A375 (cell line): ENCODE measurements at places on chromosomes 13 and 19. TPM values are rescaled to one million over a fixed set of nuclear protein-coding genes. Genes with fewer than 3 reads are reported as not detected.

Gene PDX1
- 0.40 and 0.45 TPM in 2 replicates for total RNA-seq

Gene C2CD4C
- total RNA-seq, result 0.58 and 0.98 TPM in 2 replicates

Gene LILRB4
- total RNA-seq, result not detected in 2 replicates

Gene ZNF709
- total RNA-seq, result 0.45 and 0.98 TPM in 2 replicates

Gene JAK3
- total RNA-seq, result 0.45 and 0.79 TPM in 2 replicates

Gene TTC9B
- 0.27 and 0.72 TPM in 2 replicates for total RNA-seq

Gene ZNF728
- 0.19 TPM in 1 of 2 replicates, not detected in the other for total RNA-seq

Gene SIN3B
- total RNA-seq, result 22.1 and 47.8 TPM in 2 replicates

Gene ZNF418
- total RNA-seq, result 4.6 and 5.4 TPM in 2 replicates

Gene IRGC
- total RNA-seq, result not detected in 2 replicates

Gene ZNF628
- total RNA-seq, result 6.7 and 6.9 TPM in 2 replicates

Gene DENND1C
- not detected in 2 replicates for total RNA-seq

Gene SOX1
- total RNA-seq, result not detected in 2 replicates

Gene ONECUT3
- not detected in 2 replicates for total RNA-seq

Gene HSPH1
- total RNA-seq, result 59.6 and 70.5 TPM in 2 replicates

Gene TINCR
- total RNA-seq, result 0.24 and 0.64 TPM in 2 replicates

Gene CCDC122
- 4.8 and 5.3 TPM in 2 replicates for total RNA-seq

Gene ZNF471
- 0.68 and 1.5 TPM in 2 replicates for total RNA-seq

Gene RPL28
- 710 and 881 TPM in 2 replicates for total RNA-seq

Gene SGCG
- 0.79 and 2.2 TPM in 2 replicates for total RNA-seq

Gene PRRG2
- total RNA-seq, result 0.74 and 2.8 TPM in 2 replicates

Gene SMIM24
- not detected in 2 replicates for total RNA-seq

Gene ZNF560
- 1.4 and 3.7 TPM in 2 replicates for total RNA-seq

Gene KISS1R
- total RNA-seq, result not detected in 2 replicates

Gene LGALS13
- total RNA-seq, result not detected in 2 replicates

Gene C1QTNF9
- total RNA-seq, result not detected in 2 replicates

Gene CBY2
- total RNA-seq, result not detected in 2 replicates

Gene ZNF615
- 8.3 and 9.7 TPM in 2 replicates for total RNA-seq

Gene ZNF224
- 14.1 and 15.5 TPM in 2 replicates for total RNA-seq
